CD8-positive, alpha-beta memory T cell (primary cell): ENCODE measurements at places on chromosomes 16 and 17. TPM values are rescaled to one million over a fixed set of nuclear protein-coding genes. Genes with fewer than 3 reads are reported as not detected.

DNA sequence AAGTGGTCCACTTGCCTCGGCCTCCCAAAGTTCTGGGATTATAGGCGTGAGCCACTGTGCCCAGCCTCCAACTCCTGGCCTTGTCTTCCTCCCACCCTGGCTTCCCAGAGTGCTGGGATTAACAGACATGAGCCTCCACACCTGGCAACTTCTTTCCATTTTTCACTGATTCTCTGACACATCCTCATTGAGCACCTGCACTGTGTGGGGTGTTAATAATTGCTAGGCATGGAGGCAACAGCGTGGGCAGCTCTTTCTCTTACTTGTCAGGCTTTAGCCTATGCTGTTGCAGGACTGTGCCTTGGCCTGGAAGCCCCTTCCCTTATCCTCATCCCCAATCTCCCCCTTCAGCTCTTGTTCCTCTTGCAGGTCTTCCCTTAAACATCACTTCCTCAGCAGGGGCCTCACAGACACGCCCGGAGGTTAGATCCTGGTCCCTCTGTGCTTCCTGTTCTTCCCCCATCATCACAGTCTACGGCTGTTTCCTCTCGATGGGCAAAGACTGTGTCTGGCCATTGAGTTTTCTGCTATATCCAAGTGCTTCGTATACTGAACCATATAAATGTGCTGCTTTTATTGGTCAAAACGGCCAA is 7.9 kb downstream of the QPRT start:
- no peak overlapping the region for H3K27ac ChIP-seq
- H3K4me1 ChIP-seq, result peaks cover 12% of the 10 kb centered on the region

DNA sequence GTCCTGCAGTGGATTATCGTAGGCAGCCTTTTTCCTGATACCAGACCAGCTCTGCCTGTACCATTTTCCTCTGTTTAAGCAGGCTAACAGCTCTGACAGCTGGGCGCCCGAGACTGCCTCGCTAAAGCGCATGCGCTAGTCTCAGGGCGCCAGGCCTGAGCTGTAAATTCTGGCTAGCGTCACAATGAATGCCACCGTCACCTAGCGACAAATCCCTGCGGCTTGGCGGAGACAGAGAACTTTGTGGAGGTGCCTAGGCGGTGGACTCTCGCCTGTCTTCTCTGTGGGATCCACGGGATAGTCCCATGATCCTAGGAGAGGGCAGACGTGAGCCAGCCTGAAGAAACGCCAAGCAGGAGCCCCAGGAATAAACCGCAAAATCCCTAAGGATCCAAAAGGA is 573.9 kb downstream of the KCNJ18 start:
- H3K36me3 ChIP-seq, result no peaks in the 10 kb centered on the region
- no peak for DNase-seq
- no peaks in the 10 kb centered on the region for H3K27me3 ChIP-seq
- H3K4me1 ChIP-seq, result no peaks in the 10 kb centered on the region
- H3K27ac ChIP-seq, result no peak overlapping the region

DNA sequence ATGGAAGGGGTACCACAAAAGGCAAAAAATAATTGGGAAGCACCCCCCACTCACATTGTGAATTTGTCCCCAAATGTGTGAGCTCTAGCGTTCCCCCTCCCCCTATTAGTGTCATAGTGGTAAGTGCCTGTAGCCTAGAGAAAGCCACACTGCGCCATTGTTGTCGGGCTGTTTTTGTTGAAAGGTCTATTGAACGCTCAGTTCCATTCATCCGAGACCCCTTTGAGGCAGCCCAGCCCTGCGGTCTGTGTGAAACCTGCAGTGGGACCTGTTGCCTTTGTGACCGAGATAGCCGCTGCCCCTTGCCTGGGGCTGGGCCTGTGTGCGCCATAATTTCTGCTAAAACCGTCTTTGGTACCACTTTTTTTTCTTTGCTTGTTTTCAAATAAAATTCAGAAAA is 3.0 kb downstream of the JPT2 start:
- no peaks in the 10 kb centered on the region for H3K36me3 ChIP-seq
- DNase-seq, result no peak
- H3K4me1 ChIP-seq, result peaks cover 17% of the 10 kb centered on the region
- H3K4me3 ChIP-seq, result no peak overlapping the region
- H3K27me3 ChIP-seq, result no peaks in the 10 kb centered on the region
- no peak overlapping the region for H3K27ac ChIP-seq

DNA sequence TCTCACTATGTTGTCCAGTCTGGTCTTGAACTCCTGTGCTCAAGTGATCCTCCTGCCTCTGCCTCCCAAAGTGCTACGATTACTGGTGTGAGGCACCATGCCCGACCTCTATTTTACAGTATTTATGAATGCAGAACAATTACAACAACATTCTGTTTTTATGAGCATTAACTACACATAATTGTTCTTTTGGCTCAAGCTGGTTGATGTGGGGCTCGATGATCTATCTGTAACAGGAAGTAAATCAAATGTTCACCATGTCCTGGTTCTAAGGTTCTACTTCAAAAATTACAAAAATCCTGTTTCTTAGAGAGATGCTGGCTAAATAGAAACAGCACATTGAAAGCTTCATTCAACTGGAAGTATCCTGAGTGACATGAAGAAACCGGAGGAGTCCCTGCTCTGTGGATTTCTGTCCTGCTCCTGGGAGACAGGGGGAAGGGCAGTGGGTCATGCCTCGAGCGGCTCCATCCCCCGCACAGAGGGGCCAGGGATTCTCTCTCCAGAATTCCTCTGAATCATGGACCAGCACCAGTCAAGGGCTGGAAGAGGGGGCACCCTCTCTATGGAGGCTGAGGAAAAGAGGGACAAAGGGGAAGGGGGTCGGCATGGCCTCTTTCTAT is 31.5 kb downstream of the FA2H start:
- no peaks in the 10 kb centered on the region for H3K27me3 ChIP-seq
- no peak overlapping the region for H3K4me3 ChIP-seq

DNA sequence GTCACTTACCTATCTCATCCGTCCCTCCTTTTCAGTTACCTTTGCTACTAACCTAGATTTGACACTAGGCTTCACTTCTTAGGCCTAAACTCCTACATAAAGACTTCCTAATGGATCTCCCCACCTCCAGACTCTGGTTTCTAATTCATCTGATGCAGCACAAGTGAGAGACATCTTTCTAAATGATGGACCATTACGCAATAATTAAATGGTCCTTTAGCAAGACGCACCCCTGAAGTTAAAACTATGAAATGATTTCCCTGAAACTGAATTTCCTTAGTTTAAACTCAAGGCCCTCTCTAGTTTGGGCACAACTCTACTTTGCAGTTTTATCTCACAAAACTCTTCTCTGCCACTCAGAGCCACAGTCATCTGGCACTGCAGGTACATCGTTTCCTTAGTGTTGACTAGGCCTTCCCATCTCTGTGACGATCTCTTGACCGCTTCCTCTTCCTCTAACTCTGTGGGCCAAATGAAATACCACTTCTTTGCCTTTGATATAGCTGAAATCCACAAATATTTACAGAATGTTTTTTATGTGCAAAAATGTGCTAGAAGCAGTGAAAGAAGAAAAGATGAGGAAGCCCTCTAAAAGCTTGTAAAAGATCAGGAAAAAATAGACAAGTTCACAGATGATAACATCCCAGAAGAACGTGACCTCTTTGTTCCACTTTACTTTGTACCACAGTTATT is 3.3 kb downstream of the SYNRG start:
- DNase-seq, result peak; percentile 12
- H3K4me1 ChIP-seq, result peaks cover 66% of the 10 kb centered on the region
- no peaks in the 10 kb centered on the region for H3K27me3 ChIP-seq
- H3K27ac ChIP-seq, result peak overlapping the region; percentile 20
- H3K4me3 ChIP-seq, result peak overlapping the region; percentile 15

DNA sequence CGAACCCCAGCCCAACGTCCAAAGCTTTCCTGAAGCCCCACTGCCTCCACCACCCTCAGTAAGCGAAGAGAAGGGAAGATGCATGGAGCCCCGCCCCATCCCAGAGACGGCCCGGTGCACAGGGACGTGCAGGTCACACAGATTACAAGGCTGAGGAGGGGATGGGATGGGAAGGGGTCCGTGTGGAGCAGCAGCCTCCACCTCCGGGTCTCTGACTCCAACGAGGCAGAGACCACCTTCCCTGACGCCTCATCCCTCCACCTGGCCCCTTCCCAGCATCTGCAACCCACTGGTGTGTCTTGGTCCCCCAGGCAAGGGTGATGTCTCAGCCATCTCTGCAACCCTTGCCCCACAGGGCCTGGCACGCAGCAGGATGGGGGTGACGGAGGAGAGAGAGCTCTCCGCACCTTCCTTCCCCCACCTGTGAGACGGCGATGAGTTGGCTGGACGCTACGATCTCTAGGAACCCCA is 58.5 kb downstream of the TBC1D16 start:
- no peak overlapping the region for H3K4me3 ChIP-seq
- H3K36me3 ChIP-seq, result no peaks in the 10 kb centered on the region
- DNase-seq, result no peak
- no peaks in the 10 kb centered on the region for H3K4me1 ChIP-seq
- no peaks in the 10 kb centered on the region for H3K27me3 ChIP-seq
- H3K27ac ChIP-seq, result no peak overlapping the region

DNA sequence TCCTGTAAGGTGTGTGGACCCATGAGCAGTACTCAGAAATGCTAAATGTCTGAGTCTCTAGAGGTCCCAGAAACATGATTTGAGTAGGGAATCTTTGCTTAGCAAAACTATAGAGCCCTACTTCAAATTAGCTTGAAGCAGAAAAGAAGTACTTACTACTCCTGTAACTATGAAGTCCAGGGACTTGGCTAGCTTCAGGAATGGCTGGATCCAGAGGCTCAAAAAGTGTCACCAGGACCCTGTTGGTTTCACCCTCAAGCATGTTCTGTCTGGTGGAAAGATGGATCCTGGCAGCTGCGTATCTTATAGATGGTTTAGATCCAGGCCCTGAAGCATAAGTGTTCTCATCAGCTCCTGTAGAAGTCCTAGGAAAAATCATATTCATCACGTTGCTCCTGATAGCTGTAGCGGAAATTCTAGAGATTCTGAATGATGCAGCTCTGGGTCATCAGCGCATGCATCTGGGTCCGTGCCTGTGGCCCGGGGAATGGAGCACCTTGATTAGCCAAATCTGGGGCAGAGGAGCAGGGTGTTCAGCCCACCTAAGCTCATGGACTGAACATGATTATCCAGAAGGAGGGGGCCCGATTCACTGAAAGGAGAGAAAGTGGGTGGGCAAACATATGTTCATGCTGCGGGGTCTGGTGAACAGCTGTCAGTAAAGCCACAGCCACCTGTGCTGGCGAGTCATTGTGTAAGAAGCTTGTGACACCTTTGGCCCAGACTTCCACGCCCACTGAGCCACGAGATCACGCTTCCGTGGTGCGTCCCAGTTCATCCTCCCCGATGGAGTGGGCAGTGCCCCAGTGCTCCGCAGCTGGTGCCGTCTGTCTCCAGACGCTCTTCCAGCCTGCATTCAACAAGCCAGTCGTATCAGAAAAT is 260.6 kb downstream of the CPPED1 start:
- H3K36me3 ChIP-seq, result no peaks in the 10 kb centered on the region
- H3K27me3 ChIP-seq, result no peaks in the 10 kb centered on the region
- DNase-seq, result no peak
- H3K27ac ChIP-seq, result no peak overlapping the region

- no peak for DNase-seq
- peaks cover 11% of the 10 kb centered on the region for H3K36me3 ChIP-seq
- peaks cover 31% of the 10 kb centered on the region for H3K4me1 ChIP-seq
- no peak overlapping the region for H3K27ac ChIP-seq
These were observed 2.1 kb downstream of the IFT20 start for GRCh38 chr17:28333083-28333746.

- H3K27ac ChIP-seq, result no peak overlapping the region
- H3K4me3 ChIP-seq, result no peak overlapping the region
- no peak for DNase-seq
- H3K27me3 ChIP-seq, result no peaks in the 10 kb centered on the region
- no peaks in the 10 kb centered on the region for H3K36me3 ChIP-seq
These were observed 6.8 kb downstream of the KIFC3 start for GRCh38 chr16:57795431-57795878.

DNA sequence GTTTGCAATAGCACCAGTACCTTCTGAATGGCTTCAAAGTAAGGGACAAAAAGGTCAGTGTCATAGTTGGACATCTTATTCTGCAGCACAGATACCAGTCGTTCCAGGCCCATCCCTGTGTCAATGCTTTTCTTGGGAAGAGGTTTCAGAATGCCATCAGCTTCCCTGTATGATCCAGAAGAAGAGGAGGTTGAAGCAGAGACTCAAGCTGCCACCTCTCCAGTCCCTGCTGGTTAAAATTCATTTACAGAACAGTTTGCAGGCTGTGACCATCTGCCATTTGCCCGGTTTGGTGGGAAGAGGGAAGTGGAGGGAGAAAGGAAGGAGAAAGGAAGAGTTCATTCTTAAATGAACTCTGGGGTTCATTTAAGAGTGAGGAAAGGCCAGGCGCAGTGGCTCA is 18.4 kb upstream of the EXOSC6 start:
- no peak overlapping the region for H3K4me3 ChIP-seq
- no peak overlapping the region for H3K27ac ChIP-seq
- peaks cover 46% of the 10 kb centered on the region for H3K36me3 ChIP-seq

CORO6 gene
- total RNA-seq, result 2.9 TPM

CDC6 gene
- 110 TPM for total RNA-seq

FOXF1 gene
- total RNA-seq, result not detected
